ENCODE measurements at places on chromosomes 6 and 20. TPM values are rescaled to one million over a fixed set of nuclear protein-coding genes. Genes with fewer than 3 reads are reported as not detected.

Gene ZSWIM1
- total RNA-seq: 12.9 TPM

Gene RBM24
- total RNA-seq: 194 TPM

Gene TMEM170B
- 3.0 TPM for total RNA-seq

GRCh38 chr6:25987845-25988244 is 25.2 kb downstream of the TRIM38 start:
- H3K27me3 ChIP-seq: no peaks in the 10 kb centered on the region
- no peak overlapping the region for H3K27ac ChIP-seq
- H3K36me3 ChIP-seq: no peaks in the 10 kb centered on the region

- H3K27ac ChIP-seq: no peak overlapping the region
- H3K4me3 ChIP-seq: no peak overlapping the region
- H3K27me3 ChIP-seq: peaks cover 32% of the 10 kb centered on the region
- no peaks in the 10 kb centered on the region for H3K36me3 ChIP-seq
- no peaks in the 10 kb centered on the region for H3K4me1 ChIP-seq
Measured at GRCh38 chr6:116883005-116883404, 6.0 kb downstream of the RFX6 start.

DNA sequence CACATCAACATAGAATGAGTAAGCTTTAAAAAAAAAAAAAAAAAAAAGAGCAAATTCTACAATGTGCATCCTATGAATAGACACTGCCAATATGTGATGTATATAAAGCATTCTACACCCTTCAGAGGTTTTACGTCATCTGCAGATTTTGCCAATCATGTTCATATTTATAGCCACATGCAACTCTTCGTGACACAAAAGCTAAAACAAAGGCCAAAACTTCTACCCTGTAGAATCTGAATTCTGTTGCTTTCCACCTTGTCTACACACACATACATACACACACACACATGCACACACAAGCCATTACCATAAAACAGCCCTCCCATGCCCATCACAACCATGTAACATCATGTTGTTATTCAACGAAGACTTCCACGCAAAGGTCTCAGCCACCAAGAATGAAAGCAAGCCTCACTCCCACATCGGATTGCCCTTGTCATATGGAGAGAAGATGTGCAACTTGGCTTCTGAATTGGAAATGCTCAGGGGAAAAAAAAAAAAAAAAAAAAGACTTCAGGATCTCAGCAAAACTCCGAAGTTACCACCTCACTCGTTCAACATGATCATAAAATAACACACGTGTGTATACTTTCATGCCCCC is 479.4 kb upstream of the JARID2 start:
- no peaks in the 10 kb centered on the region for H3K27me3 ChIP-seq
- peaks cover 10% of the 10 kb centered on the region for H3K4me1 ChIP-seq
- no peaks in the 10 kb centered on the region for H3K36me3 ChIP-seq

- peaks cover 3% of the 10 kb centered on the region for H3K4me1 ChIP-seq
- H3K4me3 ChIP-seq: no peak overlapping the region
- no peak for DNase-seq
- no peaks in the 10 kb centered on the region for H3K36me3 ChIP-seq
- no peaks in the 10 kb centered on the region for H3K27me3 ChIP-seq
Measured at GRCh38 chr20:48608756-48609155, 219.0 kb downstream of the PREX1 start.

GRCh38 chr6:90466154-90466940 is 120.5 kb downstream of the MAP3K7 start:
- no peak for DNase-seq
- H3K4me1 ChIP-seq: peaks cover 11% of the 10 kb centered on the region
- no peak overlapping the region for H3K4me3 ChIP-seq
- H3K36me3 ChIP-seq: no peaks in the 10 kb centered on the region

GRCh38 chr20:33666293-33667244 is at the start of gene ACTL10:
ACTL10 (plus strand) TSS chr20:33666943; CDS start chr20:33667498, 555 bp downstream.
- H3K4me3 ChIP-seq: peak within 1 kb of the TSS; percentile 10
- peak within 1 kb of the TSS; percentile 34 for H3K27ac ChIP-seq
- H3K27me3 ChIP-seq: no peaks in the 10 kb centered on the region
- peaks cover 11% of the 10 kb centered on the region for H3K4me1 ChIP-seq
- DNase-seq: peak; percentile 95

- H3K4me1 ChIP-seq: peaks cover 33% of the 10 kb centered on the region
- no peak overlapping the region for H3K4me3 ChIP-seq
- no peaks in the 10 kb centered on the region for H3K27me3 ChIP-seq
- DNase-seq: no peak
Measured at GRCh38 chr20:63860325-63861051, 810 bp upstream of the ABHD16B start.

GRCh38 chr6:13427801-13428582 is 59.4 kb downstream of the GFOD1 start:
- H3K4me1 ChIP-seq: peaks cover 58% of the 10 kb centered on the region
- no peaks in the 10 kb centered on the region for H3K36me3 ChIP-seq
- H3K4me3 ChIP-seq: no peak overlapping the region
- peak overlapping the region; percentile 88 for H3K27ac ChIP-seq
- DNase-seq: peak; percentile 48

DNA sequence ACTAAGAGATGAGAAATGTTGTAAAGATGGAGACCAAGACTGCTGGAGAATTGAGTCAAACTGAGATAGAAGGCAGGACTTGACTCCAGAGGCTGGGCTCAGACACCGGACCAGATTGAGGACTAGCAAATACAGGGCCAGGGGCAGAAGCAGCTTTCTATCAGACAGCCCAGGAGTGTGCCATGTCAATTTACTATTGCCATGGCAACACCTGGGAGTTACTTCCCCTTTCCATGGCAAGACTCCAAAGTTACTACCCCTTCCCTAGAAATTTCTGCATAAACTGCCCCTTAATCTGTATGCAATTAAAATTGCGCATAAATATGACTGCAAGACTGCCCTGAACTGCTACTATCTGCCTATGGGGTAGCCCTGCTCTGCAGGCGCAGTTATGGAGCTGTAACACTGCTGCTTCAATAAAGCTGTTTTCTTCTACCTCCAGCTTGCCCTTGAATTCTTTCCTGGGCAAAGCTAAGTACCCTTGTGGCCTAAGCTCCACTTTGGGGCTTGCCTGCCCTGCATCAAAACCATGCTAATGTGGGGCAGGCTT is 90.1 kb upstream of the EDN1 start:
- H3K4me3 ChIP-seq: no peak overlapping the region
- H3K27ac ChIP-seq: no peak overlapping the region
- peaks cover 10% of the 10 kb centered on the region for H3K4me1 ChIP-seq
- no peaks in the 10 kb centered on the region for H3K36me3 ChIP-seq
